Mammary epithelial cell (primary cell): ENCODE measurements at places on chromosomes 4 and X.

DNA sequence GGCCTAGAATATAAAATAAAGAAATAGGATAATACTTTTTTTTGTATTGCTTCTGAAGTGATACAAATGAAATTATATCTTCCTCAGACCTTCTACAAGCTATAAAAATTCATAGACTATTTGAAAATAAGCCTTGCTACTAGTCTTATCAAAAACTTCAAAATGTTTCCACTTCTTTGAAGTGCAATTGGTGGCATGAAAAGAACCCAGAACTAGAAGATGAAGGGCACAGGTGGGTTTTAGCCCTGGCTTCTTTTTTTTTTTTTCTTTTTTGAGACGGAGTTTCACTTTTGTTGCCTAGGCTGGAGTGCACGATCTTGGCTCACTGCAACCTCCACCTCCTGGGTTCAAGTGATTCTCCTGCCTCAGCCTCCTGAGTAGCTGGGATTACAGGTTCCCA lies 44.2 kb downstream of the GSX2 start:
- no peak for DNase-seq

- peak; percentile 6 for DNase-seq
Observed at GRCh38 chr4:39609454-39609931, 29.2 kb downstream of the SMIM14 start.

- DNase-seq = no peak
Observed at GRCh38 chr4:80202741-80203553, 5.6 kb downstream of the PRDM8 start.

GRCh38 chr4:87235020-87235671 lies 14.7 kb upstream of the KLHL8 start:
- DNase-seq = peak; percentile 32

GRCh38 chr4:31051151-31051550 lies 331.0 kb downstream of the PCDH7 start:
- DNase-seq = no peak

DNA sequence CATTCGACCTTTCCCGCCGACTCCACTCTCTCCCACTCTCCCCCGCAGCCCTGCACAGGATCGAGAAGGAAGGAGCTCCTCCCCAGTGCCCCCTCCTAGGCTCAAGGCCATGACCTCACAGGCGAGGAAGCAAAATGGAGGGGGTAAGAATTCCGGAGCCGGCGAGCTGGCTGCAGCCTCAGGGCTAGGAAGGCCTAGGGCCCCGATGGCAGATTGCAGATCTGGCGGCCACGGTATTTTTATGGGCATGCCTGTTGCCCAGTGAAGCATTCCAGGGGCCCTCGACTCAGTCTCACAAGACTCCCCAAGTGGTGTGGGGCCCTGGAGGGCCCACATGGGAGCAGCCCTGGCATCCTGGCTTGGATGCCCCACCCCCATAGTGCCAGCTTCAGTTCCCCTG lies 942 bp upstream of the L1CAM start:
- DNase-seq = no peak

DNA sequence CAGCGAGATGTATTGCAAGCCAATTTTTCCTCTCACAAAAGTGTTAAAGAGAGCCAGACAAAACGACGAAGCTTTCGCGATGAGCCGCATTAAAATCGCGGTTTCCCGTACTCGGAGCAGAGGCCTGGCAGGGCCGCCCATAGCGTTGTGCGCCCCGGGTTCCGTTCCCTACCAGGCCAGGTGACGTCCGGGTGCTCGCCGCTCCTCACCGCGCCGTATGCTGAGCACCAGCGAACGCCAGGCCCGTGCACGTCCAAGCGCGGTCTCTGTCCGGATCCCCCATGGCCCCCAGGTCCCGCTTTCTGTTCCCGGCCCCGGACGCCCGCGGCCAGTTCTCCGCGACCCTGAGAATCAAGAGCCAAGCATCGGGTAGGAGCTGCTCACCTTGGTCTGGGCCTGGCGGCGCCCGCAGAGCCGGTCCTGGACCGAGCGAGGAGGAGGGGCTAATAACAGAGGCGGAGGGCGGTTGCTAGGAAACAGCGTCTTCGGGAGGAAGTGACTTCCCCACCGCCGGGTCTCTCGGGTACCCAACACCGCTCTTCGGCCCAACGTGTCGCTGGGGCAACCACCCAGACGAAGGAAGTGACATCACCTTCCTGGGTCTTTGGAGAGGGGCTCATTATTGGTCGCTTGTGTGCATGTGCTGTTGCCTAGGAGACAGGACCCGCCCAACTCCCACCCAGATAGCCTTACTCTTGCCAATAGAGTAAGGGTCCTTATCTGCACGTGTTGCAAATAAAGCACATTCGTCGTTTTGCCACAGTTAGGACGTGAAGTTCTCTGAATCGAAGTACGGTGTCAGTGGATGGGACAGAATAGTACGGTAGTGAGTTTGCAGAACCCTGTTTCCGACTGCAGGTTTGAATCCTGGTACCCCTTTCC lies at the start of gene MAP9:
MAP9 (minus strand) TSS at position 579 of the 882 bp plus-strand sequence. CDS start 1,115 bp downstream, outside the sequence.
- peak; percentile 90 for DNase-seq

- no peak for DNase-seq
Observed at GRCh38 chrX:40076750-40077575, 20.8 kb downstream of the BCOR start.

- DNase-seq = no peak
Observed at GRCh38 chr4:173275150-173275549, 59.0 kb downstream of the HMGB2 start.

DNA sequence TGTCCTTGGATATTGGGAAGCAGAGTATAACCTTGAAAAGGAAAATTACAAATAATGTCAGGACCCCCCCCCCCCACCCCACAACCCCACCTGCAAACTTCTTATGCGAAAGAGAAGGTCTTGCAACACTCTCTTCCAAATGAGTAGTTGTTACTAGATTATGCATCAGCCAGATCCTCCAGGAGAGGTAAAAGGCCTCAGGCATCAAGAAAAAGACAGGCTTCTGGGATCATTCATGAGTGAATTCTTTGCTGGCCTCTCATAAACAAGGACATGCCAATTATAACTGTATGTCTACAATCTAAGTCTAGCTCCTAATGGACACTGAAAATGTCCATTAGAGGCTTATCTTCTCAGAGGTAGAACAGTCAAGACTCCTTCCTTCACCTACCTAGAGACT lies 1443.3 kb downstream of the RAPGEF2 start:
- no peak for DNase-seq

- DNase-seq = no peak
Observed at GRCh38 chr4:108703370-108703769, 53.0 kb downstream of the OSTC start.

DNA sequence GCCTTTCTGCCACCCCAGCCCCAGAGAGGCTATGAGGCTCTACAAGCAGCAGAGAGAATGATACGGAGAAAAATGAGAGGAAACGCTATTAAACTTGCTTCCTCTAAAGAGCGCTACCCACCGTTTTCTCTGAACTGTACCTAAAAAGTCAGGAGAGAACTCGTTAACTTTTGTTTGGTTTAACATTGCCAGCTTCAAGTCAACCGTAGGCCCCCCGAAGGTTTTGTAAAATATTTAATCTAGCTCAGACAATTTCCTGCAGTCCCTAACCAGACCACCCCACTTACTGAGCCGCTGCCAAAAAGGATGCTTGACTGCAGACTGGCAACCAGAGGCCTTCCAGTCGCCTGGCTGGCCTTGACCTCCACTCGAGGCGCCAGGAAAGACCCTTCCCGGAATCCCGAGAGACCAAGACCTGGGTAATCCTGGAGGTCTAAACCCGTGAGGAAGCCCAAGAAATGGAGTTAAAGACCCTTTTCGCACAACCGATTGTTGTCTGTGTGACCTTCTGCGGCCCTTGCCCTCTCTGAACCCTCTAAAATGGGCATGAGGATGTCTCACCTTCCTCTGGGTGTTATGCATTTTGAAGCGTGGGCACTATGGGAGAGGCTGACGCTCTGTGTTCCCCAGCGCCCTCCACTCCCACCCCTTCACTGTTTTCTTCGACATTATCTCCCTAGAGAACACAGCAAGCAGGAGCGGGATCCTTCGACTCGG lies 86.3 kb downstream of the BCOR start:
- DNase-seq = no peak

- no peak for DNase-seq
Observed at GRCh38 chr4:113576947-113577678, 184.4 kb downstream of the CAMK2D start.

GRCh38 chr4:52943677-52944076 lies 81.6 kb downstream of the RASL11B start:
- no peak for DNase-seq

GRCh38 chr4:26094076-26094475 lies 180.1 kb downstream of the SMIM20 start:
- DNase-seq = no peak

DNA sequence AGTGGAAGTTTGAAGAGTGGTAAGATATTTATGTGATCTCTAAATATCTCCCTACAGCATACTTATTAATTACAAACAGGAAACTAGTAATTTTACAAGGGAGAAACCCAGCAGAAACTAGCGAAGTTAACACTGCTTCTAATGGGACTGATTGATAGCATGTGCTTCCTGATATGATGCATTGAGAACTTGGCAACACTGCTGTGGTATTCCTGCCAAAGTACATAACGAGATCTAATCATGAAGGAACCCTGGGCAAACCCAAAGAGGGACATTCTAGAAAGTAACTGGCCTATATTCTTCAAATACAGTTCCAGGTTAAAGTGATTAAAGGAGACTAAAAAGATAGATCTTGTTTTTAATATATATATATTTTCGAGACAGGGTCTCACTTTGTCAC lies 4.6 kb upstream of the GPR34 start:
- no peak for DNase-seq

DNA sequence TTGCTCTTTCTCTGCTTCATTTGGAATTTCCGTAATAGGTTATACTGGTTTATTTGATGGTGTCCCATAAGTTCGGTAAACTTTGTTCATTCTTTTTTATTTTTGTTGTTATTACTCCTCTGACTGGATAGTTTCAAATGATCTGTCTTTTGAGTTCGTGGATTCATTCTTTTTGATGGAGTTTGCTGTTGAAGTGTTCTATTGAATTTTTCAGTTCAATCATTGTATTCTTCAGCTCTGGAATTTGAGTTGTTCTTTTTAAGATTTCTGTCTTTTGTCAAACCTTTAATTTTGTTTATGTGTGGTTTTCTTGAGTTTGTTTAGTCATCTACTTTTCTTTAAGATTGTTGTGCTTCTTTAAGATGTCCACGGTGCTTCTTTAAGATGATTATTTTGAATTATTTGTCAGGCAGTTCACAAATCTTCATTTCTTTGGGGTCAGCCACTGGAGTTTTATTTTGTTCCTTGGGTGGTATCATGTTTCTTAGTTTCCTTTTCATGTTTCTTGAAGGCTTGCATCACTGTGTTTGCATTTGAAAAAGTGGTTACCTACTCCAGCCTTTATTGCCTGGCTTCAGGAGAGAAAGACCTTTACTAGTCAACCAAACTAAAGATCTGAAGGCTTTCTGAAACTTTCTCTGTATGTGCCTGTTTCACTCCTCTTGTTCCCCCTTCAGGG lies 154.8 kb upstream of the ANXA3 start:
- no peak for DNase-seq

GRCh38 chrX:68822641-68823410 lies 6.0 kb upstream of the EFNB1 start:
- DNase-seq = no peak

- DNase-seq = no peak
Observed at GRCh38 chrX:11575332-11575731, 90.4 kb downstream of the ARHGAP6 start.

DNA sequence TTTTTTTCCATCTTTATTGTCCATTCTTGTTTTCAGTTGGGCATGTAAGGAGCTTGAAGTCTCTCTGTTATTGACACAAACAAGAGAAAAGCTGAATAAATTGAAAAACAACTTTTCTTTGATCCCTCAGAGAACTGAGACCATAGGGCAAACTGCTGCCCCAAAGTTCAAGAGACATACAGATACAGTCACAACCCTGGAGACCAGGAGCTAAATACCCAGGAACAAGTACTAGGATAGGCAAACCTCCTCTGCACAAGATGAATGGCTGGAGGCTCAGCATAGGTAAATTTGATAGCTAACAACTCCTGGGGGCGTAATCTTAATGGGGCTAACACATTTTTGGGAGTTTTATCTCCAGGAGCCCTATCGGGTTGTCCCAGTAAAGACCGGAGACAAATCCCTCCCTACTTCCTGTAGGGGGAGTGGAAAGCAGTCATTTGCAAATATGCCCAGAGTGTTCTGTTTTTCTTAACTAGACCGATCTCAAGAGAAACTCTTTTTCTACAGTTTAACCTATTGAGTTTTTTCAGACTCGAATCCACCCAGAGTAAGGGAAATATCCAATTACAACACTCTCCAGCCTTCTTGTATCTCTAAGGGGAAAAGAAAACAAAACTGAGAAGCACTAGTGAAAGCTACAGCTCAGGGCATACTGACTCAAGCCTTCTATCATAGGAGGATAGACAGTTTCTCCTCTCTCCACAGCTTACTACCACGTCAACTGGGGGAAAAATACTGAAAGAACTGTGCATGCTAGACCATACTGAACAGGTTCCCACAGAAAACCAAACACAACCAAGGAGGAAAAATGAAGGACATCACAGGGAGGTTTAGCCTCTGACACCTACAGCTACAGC lies 23.1 kb downstream of the MAGEA8 start:
- no peak for DNase-seq

DNA sequence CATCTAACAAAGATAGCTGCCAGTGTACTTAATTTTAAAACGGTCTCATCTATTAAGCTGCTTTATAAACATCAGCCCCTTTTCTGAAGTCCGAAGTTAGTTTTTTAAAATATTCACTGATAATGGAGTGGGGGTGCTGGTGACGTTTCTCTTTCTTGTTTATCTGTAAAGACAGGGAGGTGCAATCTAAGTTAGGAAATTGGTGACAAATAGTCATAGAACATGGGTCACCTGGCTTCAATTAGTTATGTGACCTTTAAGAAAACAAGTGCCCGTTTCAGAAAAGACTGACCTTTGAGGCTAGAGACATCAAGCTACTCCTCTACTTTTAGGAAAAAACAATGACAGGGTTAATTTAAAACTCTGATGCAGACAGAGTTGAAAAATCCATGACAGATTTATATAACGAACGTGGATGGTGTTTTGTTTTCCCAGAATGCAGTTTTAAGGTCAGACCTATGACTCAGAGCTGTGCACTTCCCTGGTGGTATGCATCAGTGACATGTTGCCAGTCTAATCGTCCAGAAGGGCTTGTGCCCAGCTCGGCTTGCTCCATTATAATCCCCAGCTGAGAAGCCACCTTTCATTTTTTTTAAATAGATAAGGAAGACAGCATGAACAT lies 38.2 kb downstream of the FHL1 start:
- no peak for DNase-seq

DNA sequence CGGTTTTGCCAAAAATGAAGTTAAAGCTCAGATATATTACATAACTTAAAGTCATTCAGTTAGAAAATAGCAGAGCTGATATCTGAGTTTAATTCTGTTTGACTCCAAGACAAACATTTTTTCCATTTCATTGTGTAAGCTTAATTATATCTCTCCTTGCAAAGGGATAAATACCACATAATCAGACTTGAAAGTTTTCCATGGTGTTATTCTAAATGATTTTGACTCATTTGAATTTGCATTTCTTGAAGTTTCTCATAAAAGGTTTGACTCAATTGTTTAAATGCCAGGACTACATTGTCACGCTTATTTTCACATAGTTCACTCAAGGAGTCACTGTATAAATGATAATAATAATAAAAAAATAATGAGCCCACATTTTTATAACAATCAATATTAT lies 39.4 kb upstream of the DDX60 start:
- no peak for DNase-seq

GRCh38 chrX:148417934-148418333 lies 82.5 kb upstream of the AFF2 start:
- peak; percentile 83 for DNase-seq
